AG20443 (cell line): ENCODE measurements at places on chromosomes 3 and 15.

- DNase-seq = no peak
Measured at GRCh38 chr15:52624262-52624661, 54.9 kb downstream of the ATOSA start.

GRCh38 chr3:126287536-126288241, 69.5 kb downstream of the KLF15 start:
- DNase-seq = peak; percentile 84

GRCh38 chr3:49966233-49966942, 26.4 kb downstream of the RBM6 start:
- no peak for DNase-seq

DNA sequence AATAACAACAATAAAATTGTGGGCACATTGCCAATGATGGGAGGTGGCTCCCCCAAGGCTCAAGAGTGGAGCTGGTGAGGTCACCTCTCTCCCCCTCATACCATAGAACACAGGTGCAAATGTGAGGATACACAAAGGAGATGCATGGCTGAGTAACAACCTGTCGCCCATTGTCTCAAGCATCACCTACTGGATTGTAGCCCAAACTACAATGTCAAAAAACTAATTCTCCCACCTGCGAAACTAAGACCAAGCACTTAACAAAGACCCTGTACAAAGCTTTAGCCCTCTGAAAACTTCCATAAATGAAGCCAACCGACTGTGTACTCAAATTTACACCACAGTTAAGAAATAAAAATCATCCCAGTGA, 50.4 kb upstream of the IGSF11 start:
- DNase-seq = no peak

DNA sequence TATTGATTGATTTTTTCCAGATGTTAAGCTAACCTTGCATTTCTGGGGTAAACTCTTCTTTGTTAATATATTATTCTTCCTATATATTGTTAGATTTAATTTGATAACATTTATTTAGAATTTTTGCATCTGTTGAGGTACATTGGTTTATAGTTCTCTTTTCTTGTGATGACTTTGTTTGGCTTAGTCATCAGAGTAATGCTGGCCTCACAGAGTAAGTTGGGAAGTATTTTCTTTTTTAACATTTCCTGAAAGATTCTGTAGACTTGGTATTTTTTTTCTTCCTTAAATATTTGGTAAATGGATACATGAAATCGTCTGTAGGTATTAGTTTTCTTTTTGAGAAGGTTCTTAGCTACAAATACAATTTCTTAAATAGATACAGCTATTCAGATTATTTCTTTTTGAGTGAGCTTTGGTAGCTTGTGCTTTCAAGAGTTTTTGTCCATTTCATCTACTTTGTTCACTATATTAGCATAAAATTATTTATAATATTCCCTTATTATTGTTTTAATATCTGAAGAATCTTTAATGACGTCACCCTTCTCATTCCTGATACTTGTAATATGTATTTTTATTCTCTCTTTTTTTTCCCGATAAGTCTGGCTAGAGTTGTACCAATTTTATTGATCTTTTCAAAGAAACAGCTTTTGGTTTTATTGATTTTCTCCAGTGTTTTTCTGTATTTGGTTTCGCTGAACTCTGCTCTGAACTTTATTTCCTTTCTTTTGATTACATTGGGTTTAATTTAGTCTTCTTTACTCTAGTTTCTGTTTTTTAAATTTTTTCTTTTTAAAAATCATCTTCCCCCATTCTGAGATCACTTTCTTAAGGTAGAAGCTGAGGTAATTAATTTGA, 6.5 kb upstream of the HPS3 start:
- no peak for DNase-seq

DNA sequence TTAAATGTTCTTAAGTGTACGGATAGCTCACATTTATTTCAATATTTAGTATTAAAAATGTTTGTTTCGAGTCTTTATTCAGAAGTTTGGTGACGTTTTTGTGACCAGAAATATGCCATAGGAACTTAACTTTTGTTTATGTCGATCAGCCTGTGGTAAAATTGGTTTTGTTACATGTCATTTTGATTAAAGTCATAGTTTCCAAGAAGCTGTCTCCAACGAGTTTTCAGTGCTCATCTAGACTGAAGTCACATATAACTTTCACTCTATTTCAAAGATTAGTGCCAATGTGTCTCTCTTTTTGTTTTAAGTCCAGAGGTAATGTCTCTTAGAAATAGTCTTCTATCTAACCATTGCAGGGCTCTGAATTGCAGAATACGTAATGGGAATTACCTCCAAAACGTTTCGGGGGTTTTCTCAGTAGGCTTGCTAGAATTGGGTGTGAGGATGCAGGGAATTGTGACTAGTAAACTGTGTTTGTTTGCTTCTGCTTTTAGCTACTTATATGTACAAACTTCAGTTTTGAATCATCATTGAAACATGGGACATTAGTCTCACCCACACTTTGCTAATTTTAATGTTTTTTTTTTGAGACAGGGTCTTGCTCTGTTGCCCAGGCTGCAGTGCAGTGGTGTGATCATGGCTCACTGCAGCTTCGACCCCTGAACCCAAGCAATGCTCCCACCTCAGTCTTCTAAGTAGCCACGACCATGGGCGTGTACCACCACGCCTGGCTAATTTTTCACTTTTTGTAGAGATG, 3.0 kb downstream of the BUB1B start:
- DNase-seq = no peak

GRCh38 chr3:58307639-58308215, 1.4 kb downstream of the HTD2 start:
- DNase-seq = peak; percentile 35

DNA sequence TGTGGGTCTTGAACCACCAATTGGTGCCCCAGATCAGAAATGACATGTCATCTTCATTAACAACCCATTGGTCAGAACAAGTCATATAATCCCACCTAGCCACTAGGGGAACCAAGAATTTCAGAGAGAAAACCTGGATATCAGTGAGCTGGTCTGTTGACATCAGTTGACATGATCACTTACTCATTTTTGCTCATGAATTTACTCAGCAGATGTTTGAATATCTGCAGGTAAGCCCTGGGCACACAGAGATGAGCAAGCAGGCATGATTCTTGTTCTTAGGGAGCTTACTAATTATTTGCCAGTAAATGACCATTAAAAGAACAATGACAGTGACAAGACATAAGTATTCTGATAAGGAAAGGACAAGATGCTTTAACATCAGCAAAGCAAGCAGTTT, 64.3 kb upstream of the PLCL2 start:
- DNase-seq = no peak

DNA sequence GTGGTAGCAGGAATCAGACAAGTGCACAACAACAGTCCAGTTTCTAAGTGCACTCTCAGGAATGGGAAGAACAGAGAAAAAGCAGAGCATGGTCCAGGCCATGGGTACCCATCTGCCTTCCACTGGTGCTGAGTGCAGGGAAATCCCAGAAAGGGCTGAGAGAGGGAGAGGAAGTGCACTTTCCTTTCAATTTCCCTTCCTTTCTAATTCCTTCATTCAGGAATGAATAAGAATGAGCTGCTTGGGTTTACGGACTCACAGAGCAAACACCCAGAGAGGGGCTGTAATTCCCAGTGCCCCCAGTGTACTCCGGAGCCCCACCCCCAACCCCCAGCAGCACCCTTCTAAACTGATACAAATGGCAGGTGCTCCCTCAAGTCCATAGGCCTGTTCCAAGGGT, 300.6 kb downstream of the FOXP1 start:
- no peak for DNase-seq

DNA sequence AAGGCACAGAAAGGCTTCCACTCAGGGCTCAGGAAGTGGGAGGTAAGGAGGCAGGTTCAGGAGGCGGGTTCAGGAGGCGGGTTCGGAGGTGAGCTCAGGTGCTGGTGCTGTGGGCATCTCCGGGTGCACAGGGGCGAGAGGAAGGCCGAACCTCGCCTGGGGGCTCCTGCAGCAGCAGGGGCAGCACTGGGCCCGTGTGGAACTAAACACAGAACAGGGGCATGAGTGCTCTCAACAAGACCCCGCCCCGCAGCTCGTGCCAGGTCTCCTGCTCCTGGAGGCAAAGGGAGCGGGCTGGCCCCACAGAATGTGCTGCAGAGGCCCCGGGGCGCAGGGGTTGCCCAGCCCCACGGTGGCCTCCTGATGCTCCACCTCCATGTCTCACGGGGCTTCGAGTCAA, 13.7 kb downstream of the ZDHHC19 start:
- DNase-seq = peak; percentile 7

- DNase-seq = peak; percentile 82
Measured at GRCh38 chr3:54954022-54954421, 26.2 kb upstream of the LRTM1 start.

- no peak for DNase-seq
Measured at GRCh38 chr15:48020166-48020565, 100.6 kb upstream of the SLC24A5 start.
